ENCODE measurements at places on chromosomes 7 and 10. TPM values are rescaled to one million over a fixed set of nuclear protein-coding genes. Genes with fewer than 3 reads are reported as not detected.

The FAM25A gene
- not detected for total RNA-seq

The HDAC9 gene
- total RNA-seq, result 0.86 TPM

The IGF2BP3 gene
- total RNA-seq, result 2.5 TPM

The FXYD4 gene
- total RNA-seq, result 0.44 TPM

DNA sequence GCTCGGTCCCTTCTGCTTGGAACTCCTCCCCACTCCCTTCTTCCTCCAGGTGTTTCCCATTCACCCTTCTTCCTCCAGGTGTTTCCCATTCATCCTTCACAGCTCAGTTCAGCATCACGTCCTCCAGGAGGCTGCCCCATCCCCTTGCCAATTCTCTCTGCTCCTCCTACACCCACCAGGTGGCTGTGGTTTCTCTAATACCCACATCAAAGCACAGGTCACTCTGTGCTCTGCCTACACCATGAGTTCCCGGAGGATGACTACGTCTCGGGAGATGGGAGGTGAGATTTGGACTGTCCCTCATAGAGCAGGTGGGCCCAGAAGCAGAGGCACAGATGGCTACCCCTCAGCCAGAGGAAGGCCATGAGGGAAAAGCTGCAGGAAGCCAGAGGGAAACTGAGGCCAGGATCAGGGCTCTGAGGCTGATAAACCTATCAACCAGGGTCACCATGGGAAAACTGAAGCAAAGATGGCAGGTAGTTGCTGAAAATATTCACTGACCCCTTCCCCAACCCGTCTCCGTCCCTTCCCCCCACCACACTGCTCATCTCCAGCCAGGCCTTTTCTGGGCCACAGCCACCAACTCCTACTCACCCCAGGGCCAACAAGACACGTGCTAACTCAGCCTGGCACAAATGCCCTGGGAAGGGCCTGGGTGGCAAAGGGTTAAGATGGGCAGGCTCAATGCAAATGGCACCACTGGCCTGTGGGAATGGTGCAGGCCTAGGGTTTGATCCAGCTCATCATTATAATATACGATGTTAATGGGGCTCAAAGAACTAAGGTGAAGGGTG lies 56.6 kb upstream of the CPXM2 start:
- H3K27ac ChIP-seq, result no peak overlapping the region
- H3K36me3 ChIP-seq, result no peaks in the 10 kb centered on the region
- no peak overlapping the region for H3K4me3 ChIP-seq
- DNase-seq, result no peak
- no peaks in the 10 kb centered on the region for H3K4me1 ChIP-seq

- no peaks in the 10 kb centered on the region for H3K4me1 ChIP-seq
- no peak overlapping the region for H3K4me3 ChIP-seq
- H3K36me3 ChIP-seq, result no peaks in the 10 kb centered on the region
- DNase-seq, result peak; percentile 25
- H3K27me3 ChIP-seq, result peaks cover 15% of the 10 kb centered on the region
Measured at GRCh38 chr10:103564776-103565520, 71.4 kb downstream of the NEURL1 start.

DNA sequence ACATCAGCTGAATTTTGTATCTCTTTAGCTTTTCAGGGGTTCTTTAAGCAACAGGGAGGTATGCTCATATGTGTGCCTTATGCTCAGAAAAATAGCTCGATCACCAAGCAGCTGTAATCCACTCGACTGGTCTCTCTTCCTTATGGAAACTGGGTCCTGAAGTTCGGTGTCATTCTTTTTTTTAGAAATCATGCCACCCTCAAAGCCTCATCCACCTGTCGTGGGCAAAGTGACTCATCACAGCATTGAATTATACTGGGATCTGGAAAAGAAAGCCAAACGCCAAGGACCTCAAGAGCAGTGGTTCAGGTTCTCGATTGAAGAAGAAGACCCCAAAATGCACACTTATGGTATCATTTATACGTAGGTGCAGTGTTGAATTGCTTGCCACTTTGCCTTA lies 83.6 kb downstream of the FANK1 start:
- no peaks in the 10 kb centered on the region for H3K4me1 ChIP-seq
- H3K27me3 ChIP-seq, result peaks cover 6% of the 10 kb centered on the region
- no peak overlapping the region for H3K27ac ChIP-seq
- no peaks in the 10 kb centered on the region for H3K36me3 ChIP-seq

DNA sequence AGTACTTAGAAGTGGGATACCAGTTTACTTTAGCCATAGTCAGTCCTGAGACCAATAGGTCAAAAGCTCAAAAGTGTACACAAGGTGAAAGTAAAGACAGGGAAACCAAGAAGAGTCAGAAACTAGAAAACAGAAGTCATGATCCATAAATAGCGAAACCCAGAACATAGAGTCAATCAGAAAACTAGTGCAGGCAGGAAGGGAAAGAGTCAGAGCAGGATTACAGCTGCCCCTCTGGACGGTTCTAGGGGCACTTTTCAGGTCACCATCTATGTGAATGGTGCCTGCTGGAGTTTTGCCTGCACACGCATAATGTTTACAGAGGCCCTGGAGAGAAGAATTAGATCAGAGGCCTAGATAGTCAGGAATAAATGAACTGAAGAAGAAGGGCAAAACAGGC lies 22.4 kb upstream of the DMTF1 start:
- H3K27ac ChIP-seq, result no peak overlapping the region
- H3K4me3 ChIP-seq, result no peak overlapping the region

- peak overlapping the region; percentile 99 for H3K4me3 ChIP-seq
- H3K36me3 ChIP-seq, result peaks cover 14% of the 10 kb centered on the region
- peaks cover 9% of the 10 kb centered on the region for H3K27me3 ChIP-seq
- peaks cover 36% of the 10 kb centered on the region for H3K4me1 ChIP-seq
Measured at GRCh38 chr10:102421757-102422512, 1.3 kb downstream of the FBXL15 start.
